Activated CD4-positive, alpha-beta T cell treated with anti-CD3 and anti-CD28 coated beads, Interleukin-2, amount 50 U/mL, for 48 hours (primary cell): ENCODE measurements at places on chromosomes 13 and 19.

DNA sequence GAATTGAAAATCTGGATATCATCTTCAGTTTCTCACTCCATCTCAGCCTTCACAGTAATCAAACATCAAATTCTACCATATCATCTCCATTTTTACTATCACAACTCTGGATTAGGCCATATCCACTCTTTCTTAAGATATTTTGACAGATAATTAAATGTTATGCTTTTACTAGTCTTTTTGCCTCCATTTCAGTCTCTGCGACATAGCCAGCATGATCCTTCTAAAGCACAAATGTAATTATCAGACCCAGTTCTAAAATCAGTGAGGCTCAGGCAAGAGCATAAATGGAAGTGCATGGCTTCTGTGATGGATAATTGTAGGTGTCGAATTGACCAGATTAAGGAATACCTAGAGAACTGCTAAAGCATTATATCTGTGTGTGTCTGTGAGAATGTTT is 307.7 kb downstream of the PCDH20 start:
- DNase-seq: no peak

DNA sequence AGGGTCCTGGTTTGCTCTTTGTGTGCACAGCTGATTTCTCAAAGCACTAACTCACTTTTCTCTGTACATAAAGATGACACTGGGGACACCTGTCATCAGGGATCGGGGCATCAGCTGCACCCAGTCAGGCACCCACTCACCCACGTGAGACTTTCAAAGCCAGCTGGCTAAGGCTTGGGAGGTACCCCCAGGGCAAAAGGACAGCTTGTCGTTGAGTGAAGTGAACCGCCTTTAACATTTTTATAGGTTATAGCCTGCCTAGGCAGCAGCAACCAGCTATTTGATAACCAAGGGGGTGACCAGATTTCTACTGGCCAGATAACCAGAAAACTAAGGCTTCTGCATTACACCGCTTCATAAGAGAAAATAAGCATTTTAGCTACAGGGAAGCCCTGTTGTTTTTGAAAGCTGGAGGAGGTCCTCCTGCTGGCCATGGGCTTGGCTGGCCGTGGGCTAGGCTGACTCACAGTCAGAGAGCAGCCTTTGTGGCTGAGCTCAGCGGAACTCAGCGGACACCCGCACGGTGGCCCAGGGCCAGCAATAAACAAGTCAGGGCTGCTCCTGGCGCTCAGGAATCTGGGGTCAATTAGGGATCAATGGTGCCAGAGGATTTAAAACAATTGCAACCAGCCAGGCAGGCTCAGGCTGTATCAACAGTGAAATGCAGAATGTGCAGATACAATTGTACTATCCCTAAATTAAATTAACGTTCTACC is 57.1 kb downstream of the ALOX5AP start:
- DNase-seq: no peak

GRCh38 chr13:93039131-93039530 is 187.5 kb upstream of the GPC6 start:
- no peak for DNase-seq

- no peak for DNase-seq
Observed at GRCh38 chr13:108903613-108904012, 274.2 kb downstream of the MYO16 start.

DNA sequence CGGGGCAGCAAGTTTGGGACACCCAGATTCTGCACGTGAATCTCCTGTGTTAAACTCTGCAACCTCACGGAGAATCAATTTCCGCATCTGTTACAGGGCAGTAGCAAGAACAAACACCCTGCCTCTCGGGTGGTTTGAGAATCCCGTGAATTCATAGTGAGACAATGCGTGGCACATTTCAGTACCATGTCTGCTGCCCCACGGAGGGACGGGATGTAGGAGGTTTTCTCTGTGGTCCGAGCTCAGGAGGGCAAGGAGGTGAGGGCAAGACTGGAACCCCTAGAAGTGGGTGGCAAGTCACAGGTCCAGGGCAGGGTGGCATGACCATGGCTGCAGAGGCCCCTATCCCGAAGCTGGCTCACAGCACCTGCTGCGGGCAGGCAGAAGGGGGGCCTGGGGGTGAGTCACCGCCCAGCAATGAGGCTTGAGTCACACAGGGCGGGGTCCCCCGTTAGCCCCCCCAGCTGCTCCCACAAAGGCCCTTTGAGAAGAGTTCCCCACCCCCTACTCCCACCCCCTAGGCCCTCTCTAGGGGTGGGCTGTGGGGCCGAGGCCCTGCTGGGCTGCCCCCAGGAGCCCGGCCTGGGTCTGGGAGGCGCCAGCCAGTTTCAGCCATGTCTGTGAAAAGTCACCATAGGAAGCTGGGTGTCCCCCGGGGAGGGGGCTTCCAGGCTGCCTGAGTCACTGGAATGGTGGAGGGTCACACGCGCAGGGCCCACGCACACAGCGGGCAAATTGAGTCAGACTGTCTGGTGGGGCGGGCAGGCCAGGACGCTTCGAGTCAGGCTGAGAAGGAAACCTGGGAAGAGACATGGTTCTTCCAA is 25.8 kb upstream of the NANOS3 start:
- no peak for DNase-seq

GRCh38 chr19:3586127-3586626 is 899 bp downstream of the GIPC3 start:
- DNase-seq: peak; percentile 46

DNA sequence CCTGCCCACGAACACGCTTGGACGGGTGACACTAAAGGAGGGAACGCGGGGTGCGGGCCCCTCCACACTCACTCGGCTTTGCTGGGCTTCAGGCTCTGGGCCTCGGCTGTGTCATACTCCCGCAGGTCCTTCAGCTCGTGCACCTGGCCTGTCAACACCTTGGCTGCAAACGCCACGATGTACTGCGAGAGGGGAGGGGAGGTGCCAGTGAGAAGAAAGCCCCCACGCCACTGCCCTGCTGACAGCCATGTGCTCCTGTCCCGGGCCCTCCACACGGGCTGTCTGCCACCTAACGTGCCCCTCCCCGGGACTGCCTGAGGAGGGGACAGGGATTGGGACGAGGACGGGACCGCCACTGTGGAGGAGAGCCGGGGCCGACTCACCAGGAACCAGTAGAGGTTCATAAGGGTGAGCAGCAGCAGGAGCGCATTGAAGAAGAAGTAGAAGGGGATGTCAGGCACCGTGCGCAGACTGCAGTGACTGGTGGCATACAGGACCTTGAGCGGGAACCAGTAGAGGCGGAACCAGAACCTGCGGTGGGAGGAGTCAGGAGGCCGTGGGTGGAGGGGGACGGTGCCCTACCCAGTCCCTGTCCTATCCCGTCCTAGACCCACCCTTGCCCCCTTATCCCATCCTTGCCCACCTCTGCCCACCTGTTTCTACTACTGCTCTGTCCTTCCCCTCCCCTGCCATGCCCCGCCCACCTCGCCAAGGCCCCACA is 16.9 kb downstream of the CERS1 start:
- DNase-seq: no peak

- DNase-seq: peak; percentile 32
Observed at GRCh38 chr19:663682-664117, 686 bp upstream of the RNF126 start.

- no peak for DNase-seq
Observed at GRCh38 chr19:22882797-22883196, 50.7 kb downstream of the ZNF723 start.

GRCh38 chr19:2811221-2811722 is 8.4 kb upstream of the ZNF554 start:
- DNase-seq: no peak

DNA sequence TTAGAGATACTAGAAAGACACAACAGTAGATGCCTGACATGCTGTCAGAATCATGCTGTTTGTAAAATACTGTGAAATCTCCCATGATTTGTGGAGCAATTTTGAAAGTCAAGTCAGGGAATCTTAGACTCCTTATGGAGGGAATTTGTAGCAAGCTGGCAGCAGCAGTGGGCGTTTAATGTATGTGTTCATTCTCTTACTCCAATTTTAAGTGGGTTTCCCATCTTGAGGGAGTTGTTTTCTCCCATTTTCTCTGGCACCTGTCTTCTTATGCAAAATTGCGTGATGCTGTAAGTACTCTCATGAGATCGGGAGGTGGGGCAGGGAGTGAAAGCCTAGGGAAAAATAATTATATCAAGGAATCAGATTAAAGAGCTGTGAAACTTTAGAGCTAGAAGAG is 16.0 kb upstream of the GTF2F2 start:
- no peak for DNase-seq

DNA sequence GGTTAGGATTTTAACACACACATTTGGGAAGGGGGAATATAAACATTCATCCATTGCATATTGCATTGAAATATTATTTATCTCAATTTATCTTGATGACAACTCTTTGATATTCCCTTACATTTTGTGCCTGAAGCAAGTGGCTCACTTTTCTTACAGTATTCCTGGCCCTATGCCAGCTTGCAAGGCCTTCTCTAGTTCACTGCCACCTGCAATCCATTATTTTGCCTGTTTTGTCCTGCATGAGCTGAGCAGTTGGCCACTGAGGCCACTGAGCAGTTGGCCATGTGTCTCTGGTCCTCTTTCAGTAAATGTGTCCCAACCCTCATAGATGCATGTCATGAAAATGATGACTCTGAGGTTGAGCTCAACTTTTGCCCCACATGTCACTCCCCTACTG is 49.8 kb downstream of the CBY2 start:
- DNase-seq: no peak

- no peak for DNase-seq
Observed at GRCh38 chr19:33813391-33814101, 16.9 kb downstream of the KCTD15 start.

GRCh38 chr13:45575830-45576180 is 39.7 kb downstream of the ERICH6B start:
- no peak for DNase-seq

DNA sequence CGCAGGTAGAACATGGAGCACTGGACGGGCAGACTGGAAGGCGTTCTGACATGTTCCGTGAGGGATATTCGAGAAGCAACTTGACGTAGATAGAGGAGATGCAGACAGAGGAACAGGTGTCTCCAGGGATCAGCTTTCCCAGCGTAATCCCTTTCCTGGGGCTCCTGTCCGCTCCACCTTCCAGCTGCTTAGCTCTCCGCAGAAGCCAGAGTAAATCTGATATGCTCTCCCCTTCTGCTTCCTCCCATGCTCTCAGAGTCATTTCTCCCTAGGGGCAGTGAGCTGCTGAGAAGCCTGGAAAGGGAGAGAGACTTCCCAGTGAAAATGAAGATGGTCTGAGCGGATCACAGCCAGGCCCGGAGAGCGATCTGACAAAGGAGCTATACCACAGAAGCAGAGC is 23.0 kb upstream of the OLFM4 start:
- DNase-seq: no peak

GRCh38 chr13:50713523-50714248 is 129.8 kb downstream of the DLEU7 start:
- DNase-seq: peak; percentile 10

GRCh38 chr13:60679131-60679530 is 282.1 kb downstream of the TDRD3 start:
- no peak for DNase-seq

DNA sequence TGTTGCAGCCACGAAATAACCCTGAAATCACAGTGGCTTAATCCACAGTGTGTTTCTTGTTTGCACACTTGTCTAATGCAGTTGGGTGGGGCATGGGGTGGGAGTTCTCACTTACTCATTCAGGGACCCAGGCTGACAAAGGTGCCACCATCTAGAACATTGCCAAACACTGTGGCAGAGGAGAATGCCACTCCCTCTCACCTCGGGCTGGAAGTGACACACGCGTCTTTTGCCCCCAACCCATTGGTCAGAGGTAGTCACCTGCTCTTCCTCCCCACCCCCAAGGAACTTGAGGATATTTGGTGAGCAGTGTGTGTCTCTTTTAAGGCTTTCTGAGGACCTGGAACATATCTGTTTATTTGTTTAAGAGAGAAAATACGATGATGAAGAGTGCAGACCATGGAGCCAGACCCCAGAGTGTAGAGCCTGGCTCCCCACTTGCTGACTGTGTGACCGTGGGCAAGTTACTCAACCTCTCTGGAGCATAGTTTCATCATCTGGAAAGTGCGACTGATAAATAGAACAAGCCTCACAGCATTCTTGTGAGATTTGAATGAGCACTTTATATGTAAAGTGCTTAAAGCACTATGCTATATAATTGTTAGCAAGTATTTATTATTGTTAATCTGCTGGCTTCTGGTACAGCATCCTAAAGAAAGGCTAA is 17.4 kb downstream of the GPR183 start:
- DNase-seq: no peak

DNA sequence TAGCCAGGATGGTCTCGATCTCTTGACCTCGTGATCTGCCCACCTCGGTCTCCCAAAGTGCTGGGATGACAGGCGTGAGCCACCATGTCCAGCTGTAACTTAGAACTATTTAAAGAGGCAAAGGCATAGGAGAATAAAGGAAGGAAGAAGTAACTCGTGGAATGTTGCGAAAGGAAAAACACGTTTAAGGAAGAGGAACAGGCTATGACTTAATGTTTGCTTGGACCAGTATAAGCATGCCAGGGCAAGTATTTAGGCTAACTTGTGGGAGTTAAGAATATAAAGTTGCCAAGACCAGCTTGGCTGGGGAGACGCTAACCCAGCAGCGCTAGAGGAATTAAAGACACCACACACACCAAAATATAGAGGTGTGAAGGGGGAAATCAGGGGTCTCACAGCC is 33.5 kb downstream of the ZNF844 start:
- no peak for DNase-seq

- no peak for DNase-seq
Observed at GRCh38 chr13:25687471-25688225, 315.9 kb downstream of the ATP8A2 start.

- DNase-seq: no peak
Observed at GRCh38 chr19:45118106-45118505, 25.1 kb downstream of the PPP1R37 start.

DNA sequence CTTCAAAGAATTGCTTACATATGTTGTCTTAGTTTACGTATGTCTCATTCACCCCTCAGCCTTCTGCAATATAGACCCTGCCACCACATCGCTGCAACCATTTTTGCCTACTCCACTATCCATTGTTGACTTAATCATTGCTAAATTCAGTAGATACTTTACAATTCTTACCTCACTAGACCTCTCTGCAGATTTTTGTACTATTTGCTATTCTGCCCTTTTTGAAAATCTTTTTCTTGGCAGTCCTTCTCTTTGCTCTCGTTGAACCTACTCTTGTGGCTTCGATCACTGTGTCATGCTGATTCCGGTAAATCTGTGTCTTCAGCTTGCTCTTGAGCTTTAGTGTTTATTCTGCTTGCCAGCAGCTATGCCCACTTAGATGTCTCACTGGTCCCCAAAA is 81.2 kb downstream of the CDK8 start:
- DNase-seq: no peak

DNA sequence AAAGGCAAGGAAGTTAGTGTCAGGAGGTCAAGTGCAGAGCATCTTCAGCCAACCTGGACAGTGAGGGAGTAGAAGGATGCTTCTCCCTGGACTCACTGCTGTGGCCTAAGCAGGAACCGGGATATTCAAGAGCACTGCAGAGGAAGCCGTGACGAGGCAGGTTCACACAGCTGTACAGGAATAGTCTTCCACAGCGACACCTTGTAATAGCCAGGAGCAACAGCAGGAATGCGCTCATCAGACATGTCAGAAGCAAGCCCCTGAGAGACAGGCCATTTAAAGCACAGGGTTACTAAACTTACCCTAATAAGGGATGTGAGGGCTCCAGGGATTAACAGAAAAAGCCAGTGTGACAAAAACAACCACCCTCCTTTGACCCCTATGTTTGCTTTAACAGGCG is 3.5 kb upstream of the MED26 start:
- no peak for DNase-seq

GRCh38 chr13:41206467-41206866 is 12.1 kb upstream of the KBTBD7 start:
- DNase-seq: no peak
